ENCODE measurements at places on chromosomes 1 and 21. TPM values are rescaled to one million over a fixed set of nuclear protein-coding genes. Genes with fewer than 3 reads are reported as not detected.

DNA sequence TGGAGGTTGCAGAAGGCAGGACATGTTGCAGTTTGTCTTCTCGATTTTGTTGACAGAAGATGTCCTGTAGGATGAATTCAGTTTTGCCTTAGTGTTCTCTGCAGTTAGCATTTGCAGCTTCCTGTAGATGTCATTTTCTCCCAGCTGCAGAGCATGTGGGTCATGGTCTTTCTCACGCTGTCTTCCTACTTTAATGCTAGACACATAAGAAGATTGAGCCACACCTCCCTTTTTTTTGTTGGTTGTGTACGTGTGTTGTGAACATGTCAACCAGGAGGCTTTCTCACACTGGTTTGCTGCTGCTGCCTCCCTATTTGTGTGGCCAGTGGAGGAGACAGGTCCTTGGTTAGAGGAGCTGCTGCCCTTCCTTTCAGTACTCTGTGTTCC is 110.7 kb downstream of the VPS13D start:
- no peak for DNase-seq

- no peak for DNase-seq
These were observed 160.1 kb upstream of the UBE2U start for GRCh38 chr1:64043288-64043687.

DNA sequence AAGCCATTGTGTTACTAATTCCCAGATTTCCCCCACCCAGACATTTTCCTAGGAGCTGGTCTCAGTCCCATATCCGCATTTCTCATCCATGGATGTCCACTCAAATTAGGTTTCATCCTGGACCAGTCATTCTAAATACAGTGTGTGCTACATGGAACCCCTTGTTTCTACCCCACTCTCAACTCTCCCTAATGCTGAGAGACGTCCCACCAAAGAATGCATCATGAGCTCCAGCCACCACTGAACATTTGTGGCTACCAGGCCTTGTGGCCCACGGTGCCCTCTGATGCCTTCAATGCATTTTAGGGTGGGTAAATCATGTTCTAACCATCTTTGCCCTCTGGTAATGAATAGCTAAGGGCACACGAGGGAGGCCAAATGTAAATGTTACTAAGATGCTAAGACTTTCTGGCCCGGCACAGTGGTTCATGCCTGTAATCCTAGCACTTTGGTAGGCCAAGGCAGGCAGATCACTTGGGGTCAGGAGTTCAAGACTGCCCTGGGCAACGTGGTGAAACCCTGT is 13.3 kb upstream of the RAB42 start:
- DNase-seq, result no peak

GBP5 gene
- total RNA-seq, result not detected

CFAP74 gene
- 3.0 TPM for total RNA-seq

GRCh38 chr1:19028546-19029129 is 72.2 kb upstream of the IFFO2 start:
- peak; percentile 39 for DNase-seq

PYHIN1 gene
- total RNA-seq, result not detected

- no peak for DNase-seq
These were observed 116.1 kb upstream of the LMO4 start for GRCh38 chr1:87212431-87213134.

GRCh38 chr21:32393677-32394001 is 827 bp upstream of the URB1 start:
- DNase-seq, result no peak

- no peak for DNase-seq
These were observed 57.6 kb upstream of the FMO3 start for GRCh38 chr1:171032822-171033702.

- DNase-seq, result no peak
These were observed 128.4 kb downstream of the NTMT2 start for GRCh38 chr1:170274131-170274501.

GRCh38 chr1:63429281-63429680 is 61.9 kb downstream of the ALG6 start:
- DNase-seq, result no peak

DNA sequence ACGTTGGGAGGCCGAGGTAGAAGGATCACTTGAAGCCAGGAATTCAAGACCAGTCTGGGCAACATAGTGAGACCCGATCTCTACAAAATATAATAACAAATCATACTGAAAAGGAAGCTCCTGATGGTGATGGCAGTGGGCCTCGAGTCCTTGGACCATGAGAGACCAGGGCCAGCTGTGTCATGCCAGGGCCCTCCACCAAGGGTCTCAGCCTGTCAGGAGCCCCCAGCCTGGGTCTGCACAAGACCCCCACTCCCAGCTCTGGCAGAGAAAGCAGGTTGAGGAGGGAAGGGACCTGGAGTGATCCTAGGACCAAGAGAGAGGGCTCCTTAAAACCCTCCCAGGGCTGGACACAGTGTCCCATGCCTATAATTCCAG is 6.7 kb upstream of the CTRC start:
- DNase-seq, result no peak

- peak; percentile 42 for DNase-seq
These were observed 10.9 kb upstream of the CAP1 start for GRCh38 chr1:40029608-40030007.

NR5A2 gene
- 1.8 TPM for total RNA-seq

- no peak for DNase-seq
These were observed 28.5 kb upstream of the UMODL1 start for GRCh38 chr21:42042651-42043050.

C2CD2 gene
- total RNA-seq, result 27.9 TPM

- DNase-seq, result no peak
These were observed 1.5 kb upstream of the BATF3 start for GRCh38 chr1:212700892-212701819.

- DNase-seq, result no peak
These were observed 262.5 kb downstream of the GRIK3 start for GRCh38 chr1:36771660-36772284.

GRCh38 chr1:181097242-181097641 is 8.7 kb downstream of the IER5 start:
- DNase-seq, result peak; percentile 34

GRCh38 chr1:151611288-151611790 is 511 bp upstream of the SNX27 start:
- DNase-seq, result peak; percentile 36

TACSTD2 gene
- 489 TPM for total RNA-seq

- no peak for DNase-seq
These were observed 11.0 kb downstream of the SLC2A5 start for GRCh38 chr1:9058465-9058864.

TMEM240 gene
- 8.3 TPM for total RNA-seq

AVPR1B gene
- total RNA-seq, result not detected

DNA sequence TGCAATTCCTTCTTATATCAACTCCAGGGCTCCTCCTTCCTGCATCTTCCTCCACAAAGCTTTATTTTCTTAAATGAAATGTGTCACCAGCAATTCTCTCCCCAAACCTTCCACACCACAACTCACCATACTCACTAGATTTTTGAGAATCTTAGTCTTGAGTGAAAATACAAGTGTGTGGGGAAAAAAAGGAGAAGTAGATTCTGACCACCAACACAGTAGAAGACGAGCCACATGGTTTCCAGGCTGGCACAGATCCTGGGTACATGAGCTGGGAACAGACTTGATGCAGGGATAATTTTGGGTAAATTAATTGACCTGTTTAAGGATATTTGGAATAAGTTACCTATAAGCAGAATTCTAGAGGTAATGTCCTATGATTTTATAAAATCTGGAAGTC is 72.8 kb upstream of the KCNJ15 start:
- no peak for DNase-seq

Data from PC-9 (cell line).